ENCODE measurements at places on chromosomes 5 and 9.

- DNase-seq = no peak
Measured at GRCh38 chr5:119395080-119395836, 39.4 kb downstream of the TNFAIP8 start.

DNA sequence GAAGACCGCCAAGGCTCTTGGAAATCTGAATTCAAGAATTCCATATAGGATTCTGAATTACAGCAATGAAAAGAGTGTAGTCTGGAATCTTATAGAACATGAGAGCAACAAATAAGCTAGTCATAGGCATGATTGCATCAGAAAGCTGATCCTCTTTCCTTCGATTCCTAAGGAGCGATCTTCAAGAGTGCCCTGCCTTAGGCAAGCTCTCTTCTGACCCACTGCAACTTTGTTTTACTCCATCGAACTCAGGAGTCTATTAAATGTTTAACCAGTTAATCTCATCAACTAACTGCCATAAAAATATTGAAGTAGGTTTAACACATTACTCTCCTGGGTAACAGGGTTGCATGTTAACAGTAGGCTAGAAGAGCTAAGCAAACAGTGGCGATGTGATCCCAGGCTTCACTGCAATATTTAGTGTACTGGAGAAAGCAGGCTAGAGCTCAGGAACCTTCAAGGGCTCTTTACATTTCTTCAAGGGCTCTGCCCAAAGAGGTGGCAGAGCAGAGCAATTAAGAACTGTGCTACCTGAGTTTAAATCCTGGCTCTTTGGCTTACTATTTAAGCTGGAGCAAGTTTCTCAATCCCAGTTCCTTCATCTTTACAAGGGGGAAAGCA lies 146.3 kb downstream of the RORB start:
- DNase-seq = no peak

- DNase-seq = no peak
Measured at GRCh38 chr5:179765400-179765799, 28.4 kb upstream of the LTC4S start.

DNA sequence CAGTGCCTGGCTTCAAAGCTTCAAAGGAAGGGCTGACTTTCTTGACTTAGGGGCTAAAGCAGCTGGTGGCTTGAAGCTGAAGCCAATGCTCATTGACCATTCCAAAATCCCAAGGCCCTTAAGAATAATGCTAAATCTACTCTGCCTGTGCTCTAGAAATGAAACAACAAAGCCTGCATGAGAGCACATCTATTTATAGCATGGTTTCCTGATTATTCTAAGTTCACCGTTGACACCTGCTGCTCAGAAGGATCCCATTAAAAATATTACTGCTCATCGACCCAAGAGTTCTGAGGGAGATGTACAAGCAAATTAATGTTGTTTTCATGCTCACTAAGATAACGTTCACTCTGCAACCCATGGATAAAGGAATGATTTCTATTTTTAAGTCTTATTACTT lies 6.7 kb downstream of the TMEM174 start:
- no peak for DNase-seq

GRCh38 chr5:172782169-172783039 lies 11.4 kb upstream of the DUSP1 start:
- peak; percentile 63 for DNase-seq

DNA sequence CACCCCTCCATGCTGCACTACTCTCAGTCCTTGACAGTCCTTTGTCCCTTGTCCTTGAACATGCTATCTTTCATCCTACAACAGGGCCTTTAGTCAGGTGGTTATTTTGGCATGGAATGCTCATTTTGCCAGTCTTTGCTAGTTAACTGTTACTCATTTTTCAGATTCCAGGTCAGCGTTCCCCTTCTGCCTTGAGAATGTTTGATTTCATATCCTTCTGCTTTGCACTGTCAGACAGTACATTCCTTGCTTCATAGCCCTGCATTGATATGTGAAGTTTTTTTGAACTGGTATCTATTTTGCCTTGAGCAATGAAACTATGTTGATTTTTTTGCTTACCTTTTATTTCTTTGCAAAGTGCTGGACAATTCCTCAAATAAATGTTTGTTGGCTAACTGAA lies 638.2 kb upstream of the SEMA6A start:
- DNase-seq = no peak

- no peak for DNase-seq
Measured at GRCh38 chr5:157997991-157998504, 139.1 kb upstream of the CLINT1 start.

DNA sequence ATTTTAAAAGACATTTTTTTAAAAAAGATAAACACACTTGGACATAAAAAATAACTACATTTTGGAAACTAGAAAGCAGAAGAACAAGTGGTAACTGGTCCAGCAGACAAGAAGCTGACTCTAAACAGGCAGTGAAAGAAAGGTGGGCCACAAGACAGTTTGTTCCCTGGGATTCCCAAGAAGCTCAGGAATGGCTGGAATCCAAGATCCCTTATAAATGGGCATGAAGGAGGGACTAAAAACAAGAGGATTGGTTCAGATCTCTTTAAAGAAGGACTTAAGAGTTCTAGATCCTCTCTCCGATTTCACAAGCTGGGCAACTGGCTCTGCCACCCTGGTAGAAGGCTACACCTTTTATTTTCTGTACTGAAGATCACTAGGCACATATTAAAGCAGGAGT lies 102.8 kb downstream of the ARL15 start:
- no peak for DNase-seq

GRCh38 chr9:136678624-136679023 lies 8.6 kb downstream of the AGPAT2 start:
- DNase-seq = no peak

- peak; percentile 73 for DNase-seq
Measured at GRCh38 chr9:84271531-84271900, 69.0 kb downstream of the SLC28A3 start.

DNA sequence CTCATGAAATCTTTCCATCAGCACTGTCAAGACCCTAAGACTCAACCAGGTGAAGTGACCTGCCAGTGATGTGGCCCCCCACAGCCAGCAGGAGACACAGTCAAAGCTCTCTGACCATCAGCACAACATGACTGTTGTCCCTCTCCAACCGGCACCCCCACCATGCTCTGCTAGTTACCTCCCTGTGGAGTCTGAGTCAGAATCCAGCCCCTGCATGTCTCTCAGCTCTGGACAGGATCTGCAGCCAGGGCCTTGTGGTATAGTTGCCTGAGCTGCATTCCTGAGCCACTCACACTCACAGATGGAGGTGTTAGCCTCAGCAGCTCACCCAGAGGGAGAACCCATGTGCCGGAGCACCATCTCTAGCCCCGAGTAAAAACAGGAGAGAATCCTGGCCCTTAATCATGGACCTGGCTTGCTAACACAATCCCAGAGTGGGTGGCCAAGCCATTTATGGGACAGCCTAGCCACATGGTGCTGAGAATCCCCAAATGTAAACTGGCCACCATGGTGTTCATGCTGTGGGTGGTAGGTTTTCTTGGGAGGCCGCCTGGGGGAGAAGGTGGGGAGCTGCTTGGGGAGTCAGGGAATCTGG lies 237.8 kb downstream of the PAPPA start:
- no peak for DNase-seq

- DNase-seq = no peak
Measured at GRCh38 chr5:99664972-99665371, 736.2 kb upstream of the CHD1 start.

- DNase-seq = no peak
Measured at GRCh38 chr5:51414516-51414915, 31.3 kb downstream of the ISL1 start.

DNA sequence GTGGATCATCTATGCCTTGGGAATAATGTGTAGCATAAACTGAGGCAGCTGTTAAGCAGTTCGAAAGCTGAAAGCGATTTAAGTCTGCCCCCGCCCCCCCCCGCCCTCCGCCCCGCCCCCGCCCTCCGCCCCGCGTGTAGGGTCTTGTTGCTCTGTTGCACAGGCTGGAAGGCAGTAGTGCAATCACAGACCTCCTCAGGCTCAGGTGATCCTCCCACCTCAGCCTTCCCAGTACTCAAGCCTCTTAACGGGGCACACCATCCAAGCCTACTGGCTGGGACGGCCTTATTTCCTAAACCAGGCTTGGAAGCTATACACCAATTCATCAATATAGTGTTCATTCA lies 945 bp downstream of the ANKDD1B start:
- DNase-seq = peak; percentile 35

DNA sequence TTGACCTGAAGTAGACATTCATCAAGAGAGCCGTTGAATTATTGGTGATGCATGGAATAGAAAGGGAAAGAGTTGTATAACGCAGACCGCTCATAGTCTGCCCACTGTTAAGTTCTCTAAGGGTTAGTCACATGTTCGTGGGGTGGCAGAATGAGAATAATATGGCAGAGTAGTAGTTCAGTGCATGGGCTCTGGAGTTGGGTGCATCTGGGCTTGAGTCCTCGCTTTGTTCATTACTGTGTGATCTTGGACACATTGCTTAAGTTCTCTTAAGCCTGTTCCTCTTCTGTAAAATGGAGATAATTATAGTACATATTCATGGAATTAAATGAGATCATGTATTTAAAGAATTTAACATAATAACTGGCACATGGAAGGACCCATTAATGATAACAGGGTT lies 23.6 kb downstream of the TNPO1 start:
- DNase-seq = no peak

DNA sequence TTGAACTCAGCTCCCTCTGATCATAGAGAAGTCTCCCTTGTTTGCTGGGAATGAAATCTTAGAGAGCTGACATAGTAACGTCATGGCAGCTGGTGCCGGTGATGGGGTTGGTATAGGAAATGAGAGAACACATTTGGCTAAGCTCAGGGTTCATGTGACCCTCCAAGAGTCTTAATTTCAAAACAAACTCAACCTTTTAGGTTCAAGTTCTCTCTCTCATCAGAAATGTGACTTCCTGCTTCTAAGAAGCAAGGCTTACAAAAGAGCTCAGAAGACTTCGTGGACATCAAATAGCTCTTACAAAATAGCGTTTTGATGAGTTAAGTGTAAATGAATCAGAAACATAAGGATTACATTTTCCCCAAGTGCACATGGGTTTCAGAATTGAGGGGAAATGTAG lies 97.3 kb downstream of the PAPPA start:
- no peak for DNase-seq

GRCh38 chr5:174832811-174833210 lies 108.4 kb downstream of the MSX2 start:
- no peak for DNase-seq

DNA sequence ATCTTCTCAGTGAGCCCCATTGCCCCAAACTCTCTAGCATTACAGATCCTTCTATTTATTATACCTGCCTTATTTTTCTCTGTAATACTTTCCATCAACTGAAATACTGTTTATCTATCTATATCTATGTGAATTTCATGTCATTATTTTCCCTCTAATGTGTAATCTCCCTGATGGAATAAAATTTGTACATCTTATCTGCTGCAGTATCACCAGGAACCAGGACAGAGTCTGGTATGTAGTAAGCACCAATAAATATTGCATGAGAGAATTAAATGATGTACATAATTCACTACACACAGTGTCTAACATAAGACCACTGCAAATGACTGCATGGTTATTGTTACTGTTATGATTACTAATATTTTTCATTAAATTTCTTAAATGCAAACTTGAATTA lies 759.1 kb downstream of the PRELID2 start:
- no peak for DNase-seq

- peak; percentile 21 for DNase-seq
Measured at GRCh38 chr5:61098251-61098995, 63.8 kb downstream of the SMIM15 start.

- DNase-seq = peak; percentile 47
Measured at GRCh38 chr5:141821430-141821925, 56.7 kb downstream of the PCDH1 start.

- no peak for DNase-seq
Measured at GRCh38 chr5:80070338-80071056, 35.3 kb downstream of the THBS4 start.

- no peak for DNase-seq
Measured at GRCh38 chr9:13832446-13832845, 481.5 kb downstream of the NFIB start.

DNA sequence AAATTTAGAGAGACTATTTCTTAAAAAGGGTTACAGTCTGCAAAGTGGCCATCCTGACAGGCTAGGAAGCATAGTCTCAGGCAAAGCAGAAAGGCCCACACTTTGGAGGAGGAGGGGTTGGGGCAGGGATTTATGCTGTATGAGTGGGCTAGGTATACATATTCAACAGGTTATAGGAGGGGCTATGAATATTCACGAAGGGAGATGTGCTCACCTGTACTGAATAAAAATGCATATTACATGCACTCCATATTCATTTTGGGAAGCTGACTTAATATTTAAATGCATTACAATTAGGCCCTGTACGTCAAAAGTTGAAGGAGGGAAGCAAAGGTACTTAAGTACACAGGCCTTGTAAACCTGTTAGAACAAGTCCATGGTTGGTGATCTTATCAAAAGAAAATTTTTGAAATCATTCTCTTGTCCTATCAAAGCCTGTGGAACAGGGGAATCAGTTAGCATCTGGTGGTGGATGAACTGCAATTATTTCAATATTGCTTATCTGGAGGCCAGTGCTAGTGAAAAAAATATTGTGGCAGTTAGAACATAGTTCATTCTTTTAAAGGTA lies 1.6 kb downstream of the CENPP start:
- no peak for DNase-seq

- peak; percentile 32 for DNase-seq
Measured at GRCh38 chr5:83608122-83608521, 112.5 kb downstream of the HAPLN1 start.

GRCh38 chr5:40073927-40074326 lies 605.8 kb upstream of the PTGER4 start:
- no peak for DNase-seq

- no peak for DNase-seq
Measured at GRCh38 chr5:170362102-170362501, 27.1 kb downstream of the KCNMB1 start.

- peak; percentile 78 for DNase-seq
Measured at GRCh38 chr5:142063878-142064331, 44.7 kb upstream of the NDFIP1 start.

Measured in NCI-H524 (cell line).